ENCODE measurements at places on chromosomes 2 and 18.

DNA sequence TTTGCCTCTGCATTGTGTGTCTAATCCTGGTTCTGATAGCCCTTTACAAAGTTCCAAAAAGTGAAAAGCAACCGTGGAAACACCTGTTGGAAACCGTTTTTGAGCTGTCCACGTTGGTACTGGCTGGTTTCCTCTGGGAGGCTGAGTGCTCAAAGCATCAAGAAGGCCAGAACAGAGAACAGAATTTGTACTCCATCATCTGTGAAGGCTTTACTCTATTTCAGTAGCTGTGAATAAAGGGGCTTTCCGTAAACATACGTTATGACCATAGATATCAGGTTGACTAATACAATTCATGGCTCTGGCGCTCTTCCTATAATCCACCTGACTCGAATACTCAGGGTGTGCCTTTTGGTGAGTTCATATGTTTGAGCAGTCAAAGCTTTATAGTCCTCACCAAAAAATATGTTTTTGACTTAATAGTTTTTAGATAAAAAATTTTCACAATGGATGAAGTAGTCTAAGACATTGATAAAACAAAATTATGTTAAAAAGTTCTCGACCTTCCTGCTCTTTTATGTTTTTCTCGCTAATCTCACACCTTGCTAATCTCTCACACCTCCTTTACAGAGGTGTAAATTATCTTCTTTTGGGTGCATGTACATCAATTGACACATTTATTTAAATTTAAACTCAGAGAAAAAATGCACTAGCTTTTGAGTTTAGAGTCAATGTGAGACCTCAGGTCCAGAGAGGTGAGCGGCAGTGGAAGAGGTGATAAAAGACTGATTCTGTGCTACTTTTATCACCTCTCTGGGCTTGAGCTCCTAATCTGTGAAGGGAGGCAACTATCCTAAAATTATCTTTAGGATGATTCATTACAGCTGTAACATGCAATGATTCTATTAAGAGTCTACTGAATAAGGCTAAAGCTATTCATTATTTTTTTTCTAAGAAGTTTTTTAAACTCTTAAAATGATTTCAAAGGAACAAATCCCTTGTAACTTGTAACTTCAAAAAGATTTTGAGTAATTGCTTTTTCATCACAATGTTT lies 65.3 kb downstream of the CXCR4 start:
- no peak for DNase-seq

DNA sequence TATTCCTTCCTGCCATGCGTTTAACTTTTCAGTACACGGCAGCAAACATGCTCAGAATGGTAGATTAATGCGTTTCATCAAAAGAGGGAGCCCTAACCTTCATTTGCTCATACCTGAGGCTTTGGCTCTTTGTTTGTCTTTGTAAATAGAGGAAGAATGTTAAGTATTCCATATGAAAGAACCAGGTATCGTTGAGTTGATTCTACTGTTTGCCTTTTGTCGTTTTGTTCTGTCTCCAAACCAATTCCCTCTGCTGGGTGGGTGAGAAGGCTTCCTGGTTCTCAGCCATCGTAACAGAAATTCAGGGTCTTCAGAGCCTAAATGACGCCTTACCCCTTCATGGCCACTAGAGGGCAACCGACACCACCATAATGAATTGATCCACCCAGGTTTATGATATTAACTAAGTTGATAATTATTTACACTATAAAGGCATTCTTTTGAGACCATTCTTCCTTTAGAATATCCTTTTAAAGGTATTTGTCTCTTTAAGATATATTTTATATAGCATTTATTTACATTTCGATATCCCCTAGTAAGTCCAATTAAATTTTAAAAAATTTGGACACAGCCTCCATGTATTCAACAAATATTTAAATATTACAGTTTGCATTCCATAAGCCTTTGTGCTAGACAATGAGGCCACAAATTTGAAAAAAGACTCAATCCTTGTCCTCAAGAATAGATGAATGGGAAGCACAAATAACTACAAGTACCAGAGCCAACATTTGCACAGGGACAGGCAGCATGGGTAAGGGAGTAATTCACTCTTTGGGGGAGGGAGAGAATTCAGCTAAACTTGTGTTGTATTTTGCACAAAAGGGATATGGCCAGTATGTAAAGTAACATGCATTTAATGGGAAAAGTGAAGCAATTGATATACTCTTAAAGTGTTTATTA lies 48.1 kb downstream of the TIMM21 start:
- DNase-seq: peak; percentile 6

DNA sequence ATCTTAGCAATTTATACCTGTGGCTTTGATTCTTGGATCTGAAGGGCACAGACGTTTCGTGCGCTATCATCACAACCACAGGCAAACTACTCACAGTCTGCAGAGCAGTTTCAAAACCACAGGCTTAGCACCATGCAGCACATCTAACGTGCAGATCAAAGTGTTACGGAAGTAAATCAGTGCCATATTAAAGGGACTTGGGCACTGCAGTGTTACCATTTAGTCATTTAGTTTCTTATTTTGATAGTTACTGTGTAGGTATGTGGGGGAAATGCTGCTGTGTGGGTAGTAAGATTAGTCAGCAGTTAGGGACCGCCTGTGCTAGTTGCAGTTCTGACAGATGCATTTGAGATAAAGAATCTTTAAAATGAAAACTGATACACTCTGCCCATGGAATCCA lies 384.0 kb downstream of the NBAS start:
- DNase-seq: peak; percentile 28

- no peak for DNase-seq
Measured at GRCh38 chr2:36562240-36562639, 35.7 kb downstream of the FEZ2 start.

All from activated CD4-positive, CD25-positive, alpha-beta regulatory T cell (primary cell).